ENCODE measurements at places on chromosomes 2 and 18.
A peak's percentile ranks its signal among the peaks of the same experiment; 100 is the strongest.

DNA sequence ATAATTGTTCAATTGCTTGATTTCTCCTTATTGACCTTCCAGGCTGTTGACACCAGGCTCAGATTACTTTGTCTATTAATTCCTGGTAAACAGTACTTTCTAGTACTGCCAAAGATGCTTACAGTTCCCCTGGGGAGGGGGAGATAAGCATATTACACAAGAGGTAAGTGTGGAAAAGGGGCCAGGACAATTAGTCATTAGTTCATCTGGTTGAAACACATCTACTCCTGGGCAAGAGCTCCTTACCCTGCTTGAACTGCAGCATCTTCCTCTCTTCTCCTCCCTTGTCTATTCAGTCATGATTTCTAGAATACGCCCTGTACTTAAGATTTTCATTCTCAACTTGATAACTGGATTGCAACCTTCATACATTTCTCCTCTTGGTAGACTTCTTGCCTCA lies 10.4 kb upstream of the SPATS2L start:
- DNase-seq: no peak
- no peaks in the 10 kb centered on the region for H3K4me1 ChIP-seq
- H3K36me3 ChIP-seq: peaks cover 4% of the 10 kb centered on the region
- no peak overlapping the region for H3K4me3 ChIP-seq
- no peak overlapping the region for H3K27ac ChIP-seq

DNA sequence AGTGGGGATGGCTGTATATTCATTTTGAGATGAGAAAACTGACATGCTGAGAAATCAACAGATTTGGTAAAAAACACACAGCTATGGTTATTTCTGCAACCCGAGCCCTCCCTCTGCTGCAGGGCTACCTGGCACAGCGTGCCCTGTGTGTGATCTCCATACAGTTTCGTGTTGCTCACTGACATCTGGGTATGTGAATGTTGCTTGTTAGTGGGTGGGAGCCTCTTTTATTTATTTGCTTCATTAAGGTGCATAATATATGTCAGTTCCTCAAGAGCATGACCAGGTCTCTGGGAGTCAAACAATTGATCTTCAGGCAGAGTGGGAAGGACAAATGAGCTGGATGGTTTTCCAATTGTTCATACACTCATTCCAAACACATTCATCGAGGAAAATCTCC lies 139.1 kb upstream of the FHL2 start:
- peaks cover 32% of the 10 kb centered on the region for H3K27me3 ChIP-seq
- H3K4me1 ChIP-seq: no peaks in the 10 kb centered on the region
- H3K36me3 ChIP-seq: no peaks in the 10 kb centered on the region

- no peak overlapping the region for H3K27ac ChIP-seq
- DNase-seq: no peak
- no peaks in the 10 kb centered on the region for H3K36me3 ChIP-seq
- H3K4me3 ChIP-seq: no peak overlapping the region
These were observed 115.3 kb downstream of the MBD2 start for GRCh38 chr18:54109131-54109683.

DNA sequence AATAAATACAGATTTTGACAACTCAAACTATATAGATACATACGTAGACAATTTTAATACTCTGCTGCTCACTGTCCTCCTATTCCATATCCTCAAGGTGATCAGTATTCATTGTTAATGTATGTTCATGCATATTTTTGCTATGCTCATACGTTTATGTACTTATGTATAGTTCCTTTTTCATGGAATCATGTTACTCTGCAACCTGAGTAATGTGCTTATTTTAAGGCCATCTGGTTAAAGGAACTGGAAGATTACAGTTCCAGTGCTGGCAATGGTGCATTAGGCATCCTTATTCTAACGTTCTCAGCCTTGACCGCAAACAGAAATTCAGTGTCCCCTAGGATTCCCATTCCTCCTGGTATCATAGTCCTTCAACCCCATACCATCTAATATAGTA lies 385.0 kb upstream of the TNP1 start:
- H3K27me3 ChIP-seq: no peaks in the 10 kb centered on the region
- H3K4me1 ChIP-seq: no peaks in the 10 kb centered on the region
- DNase-seq: no peak
- H3K27ac ChIP-seq: no peak overlapping the region
- H3K36me3 ChIP-seq: no peaks in the 10 kb centered on the region
- no peak overlapping the region for H3K4me3 ChIP-seq

- no peaks in the 10 kb centered on the region for H3K4me1 ChIP-seq
- DNase-seq: no peak
- no peak overlapping the region for H3K27ac ChIP-seq
- H3K36me3 ChIP-seq: no peaks in the 10 kb centered on the region
- no peaks in the 10 kb centered on the region for H3K27me3 ChIP-seq
- H3K4me3 ChIP-seq: no peak overlapping the region
These were observed 1249.6 kb upstream of the FAM98A start for GRCh38 chr2:34848691-34849090.

DNA sequence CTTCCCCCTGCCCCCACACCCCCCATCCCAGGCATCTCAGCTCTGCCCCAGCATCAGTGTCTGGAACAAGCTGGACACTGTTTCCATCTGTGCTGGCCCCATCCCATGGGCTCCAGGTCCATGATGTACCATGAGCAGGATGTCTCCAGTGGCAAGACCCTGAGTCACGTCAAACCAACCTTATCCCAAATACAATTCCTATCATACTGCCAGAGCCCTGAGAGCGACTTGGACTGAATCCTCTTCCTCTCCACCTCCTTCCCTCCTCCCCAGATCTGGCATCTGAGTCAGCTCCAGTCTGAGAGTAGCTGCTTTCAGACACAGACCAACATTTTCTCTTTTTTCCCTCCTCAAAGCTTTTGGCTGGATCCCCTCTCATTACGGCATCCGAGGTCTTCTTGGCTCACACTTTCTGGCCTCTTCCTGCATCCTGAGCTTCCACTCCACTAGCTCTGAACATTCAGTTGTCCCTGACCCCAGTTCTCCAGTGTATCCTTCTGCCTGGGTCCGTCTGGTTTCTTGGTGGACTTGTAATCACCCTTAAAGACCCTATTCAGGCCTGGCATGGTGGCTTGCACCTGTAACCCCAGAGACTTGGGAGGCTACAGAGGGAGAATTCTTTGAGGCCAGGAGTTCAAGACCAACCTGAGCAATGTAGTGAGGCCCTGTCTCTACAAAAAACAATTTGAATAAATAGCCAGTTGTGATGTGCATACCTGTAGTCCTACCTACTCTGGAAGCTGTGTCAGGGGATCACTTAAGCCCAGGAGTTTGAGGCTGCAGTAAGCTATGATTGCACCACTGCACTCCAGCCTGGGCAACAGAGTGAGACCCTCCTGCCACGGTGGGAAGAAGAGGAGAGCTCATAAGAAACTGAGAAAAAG lies 68.3 kb downstream of the ACKR3 start:
- no peak overlapping the region for H3K4me3 ChIP-seq
- no peaks in the 10 kb centered on the region for H3K4me1 ChIP-seq
- DNase-seq: no peak
- peaks cover 62% of the 10 kb centered on the region for H3K27me3 ChIP-seq
- peaks cover 1% of the 10 kb centered on the region for H3K36me3 ChIP-seq

- H3K4me1 ChIP-seq: no peaks in the 10 kb centered on the region
- H3K36me3 ChIP-seq: no peaks in the 10 kb centered on the region
- DNase-seq: no peak
- H3K27me3 ChIP-seq: no peaks in the 10 kb centered on the region
- no peak overlapping the region for H3K4me3 ChIP-seq
These were observed 385.1 kb downstream of the STK39 start for GRCh38 chr2:167862296-167862695.

GRCh38 chr2:160411167-160411566 lies 82.4 kb downstream of the RBMS1 start:
- H3K4me1 ChIP-seq: peaks cover 44% of the 10 kb centered on the region
- peak overlapping the region; percentile 95 for H3K27ac ChIP-seq
- no peak for DNase-seq
- peaks cover 13% of the 10 kb centered on the region for H3K36me3 ChIP-seq

DNA sequence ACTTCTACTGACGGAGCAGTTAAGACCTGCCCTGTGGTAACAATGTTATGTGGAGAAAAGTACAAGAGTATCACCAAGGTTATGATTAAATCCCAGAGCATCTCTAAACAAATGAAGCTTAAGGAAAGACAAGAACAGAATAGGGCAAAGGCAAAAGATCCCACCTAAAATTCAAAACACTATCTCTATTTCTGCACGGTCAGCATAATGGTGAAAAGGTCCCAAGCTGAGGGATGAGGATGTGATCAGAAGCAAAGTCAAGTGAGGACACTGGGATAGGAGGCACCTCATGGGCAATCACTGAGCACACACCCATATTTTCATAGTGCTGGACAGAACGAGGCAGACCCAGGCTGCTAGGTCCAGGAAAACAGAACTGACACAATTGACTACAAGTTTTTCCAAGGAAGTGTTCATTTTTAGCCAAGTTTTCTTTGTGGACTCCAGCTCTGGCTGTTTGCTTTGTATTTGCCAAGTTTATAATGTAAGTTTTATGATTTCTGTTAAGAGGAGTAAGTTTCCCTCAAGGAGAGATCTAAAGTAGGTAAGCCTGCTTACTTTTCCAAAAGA lies 77.8 kb downstream of the NCKAP5 start:
- DNase-seq: no peak
- H3K4me1 ChIP-seq: no peaks in the 10 kb centered on the region

DNA sequence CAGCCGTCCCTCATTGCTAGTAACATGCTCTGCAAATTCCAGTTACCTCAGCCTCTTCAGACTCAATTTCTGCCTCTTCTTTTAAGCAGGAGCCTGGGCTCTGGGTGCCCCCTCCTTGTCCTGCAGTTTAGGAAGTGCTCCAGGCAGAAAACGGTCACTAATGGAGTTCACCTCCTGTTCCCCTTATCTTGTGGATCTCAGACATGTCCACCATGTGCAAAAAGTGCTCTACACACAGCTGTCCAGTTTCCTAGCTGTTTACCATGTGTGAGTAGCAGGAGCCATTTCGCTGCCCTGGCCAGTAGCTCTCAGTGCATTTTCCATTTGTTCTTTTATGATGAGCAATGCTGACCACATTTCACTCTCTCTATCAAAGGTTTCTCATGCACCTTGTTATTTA lies 4.9 kb downstream of the SH3YL1 start:
- no peaks in the 10 kb centered on the region for H3K4me1 ChIP-seq
- no peak for DNase-seq
- H3K4me3 ChIP-seq: no peak overlapping the region
- peaks cover 2% of the 10 kb centered on the region for H3K36me3 ChIP-seq
- H3K27ac ChIP-seq: no peak overlapping the region

DNA sequence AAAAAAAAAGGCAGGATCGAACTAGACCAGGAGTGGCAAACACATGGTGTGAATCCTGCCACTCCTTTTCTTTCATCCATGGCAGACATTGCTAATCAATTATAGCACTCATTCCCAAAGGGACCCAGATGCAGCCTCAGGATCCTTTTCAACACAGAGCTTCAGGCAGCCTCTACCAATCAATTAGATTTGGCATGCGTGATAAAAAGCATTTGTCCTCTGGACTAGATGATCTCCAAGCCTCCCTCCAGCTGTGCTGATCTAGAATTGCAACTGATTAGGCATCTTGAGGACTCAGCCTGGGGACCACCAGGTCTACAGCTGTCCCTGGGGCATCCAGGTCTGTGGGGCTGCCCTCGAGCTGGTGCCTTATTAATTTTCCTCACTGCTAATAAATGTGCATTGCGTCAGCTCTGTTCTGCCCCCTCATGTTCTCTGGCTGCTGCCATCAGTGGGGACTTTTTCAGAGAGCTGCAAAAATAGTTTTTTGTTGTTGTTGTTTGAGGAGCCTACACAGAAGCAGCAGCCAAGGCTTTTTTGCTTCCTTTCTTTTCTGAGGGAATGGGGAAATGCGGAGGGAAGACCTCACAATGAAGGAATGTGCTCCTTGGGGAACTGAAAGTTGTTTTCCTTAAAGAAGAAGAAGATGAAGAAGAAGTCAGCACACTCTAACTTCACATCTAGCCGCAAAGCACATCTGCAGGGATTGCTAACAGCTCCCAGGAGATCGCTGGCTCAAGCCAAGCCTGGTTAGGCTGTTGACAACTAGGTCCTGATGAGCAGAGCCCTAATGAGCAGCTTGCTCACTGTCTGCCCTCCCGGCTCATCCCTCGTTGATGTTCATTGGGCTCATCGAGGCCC lies 8.8 kb upstream of the ATOH8 start:
- no peak for DNase-seq
- no peak overlapping the region for H3K27ac ChIP-seq
- peaks cover 5% of the 10 kb centered on the region for H3K4me1 ChIP-seq
- no peaks in the 10 kb centered on the region for H3K36me3 ChIP-seq
- H3K4me3 ChIP-seq: no peak overlapping the region

GRCh38 chr2:107428781-107429180 lies 397.9 kb upstream of the RGPD4 start:
- H3K4me3 ChIP-seq: no peak overlapping the region
- H3K4me1 ChIP-seq: no peaks in the 10 kb centered on the region
- no peaks in the 10 kb centered on the region for H3K36me3 ChIP-seq
- no peaks in the 10 kb centered on the region for H3K27me3 ChIP-seq

DNA sequence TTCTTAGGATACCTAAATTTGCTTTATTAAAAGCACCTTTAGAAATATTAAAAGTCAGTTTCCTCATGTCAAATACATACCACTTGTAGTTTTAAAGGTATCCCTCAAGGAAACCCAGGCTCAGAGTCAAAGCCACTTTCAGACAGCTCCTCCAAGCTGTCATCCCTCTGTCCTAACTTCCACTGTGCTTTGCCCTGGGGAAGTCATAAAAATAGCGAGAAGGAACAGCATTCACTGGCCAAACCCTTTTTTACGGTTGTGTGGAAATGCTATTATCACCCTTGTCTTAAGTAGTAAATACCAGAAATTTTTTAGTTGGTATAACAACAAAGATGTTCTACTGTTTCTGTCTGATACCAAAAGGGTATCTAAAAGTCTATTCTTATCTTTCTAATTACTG lies 680.5 kb downstream of the ZEB2 start:
- H3K4me3 ChIP-seq: no peak overlapping the region
- H3K36me3 ChIP-seq: peaks cover 2% of the 10 kb centered on the region
- H3K4me1 ChIP-seq: no peaks in the 10 kb centered on the region

DNA sequence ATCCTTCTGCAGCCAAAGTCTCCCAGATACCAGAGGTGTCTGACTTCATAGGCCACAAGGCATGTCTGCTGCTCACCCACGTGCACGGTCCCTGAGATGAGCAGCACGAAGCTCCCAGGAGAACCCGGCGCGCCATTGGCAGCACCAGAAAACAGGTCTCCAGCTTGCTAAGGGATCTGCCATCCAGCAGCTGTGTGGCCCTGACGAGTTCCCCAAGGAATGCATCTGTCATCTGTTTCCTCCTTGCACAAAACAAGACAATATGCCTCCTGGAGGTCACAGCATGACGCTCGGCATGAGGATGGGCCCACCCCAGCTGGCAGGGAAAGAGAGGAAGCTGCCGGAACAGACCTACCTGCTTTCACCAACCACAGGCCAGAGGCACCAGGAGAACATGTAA lies 29.2 kb downstream of the HS6ST1 start:
- peaks cover 1% of the 10 kb centered on the region for H3K36me3 ChIP-seq
- H3K4me3 ChIP-seq: no peak overlapping the region
- DNase-seq: no peak
- H3K27me3 ChIP-seq: no peaks in the 10 kb centered on the region
- H3K27ac ChIP-seq: no peak overlapping the region
